EL (cell line): ENCODE measurements at places on chromosomes 16 and 17.
A peak's percentile ranks its signal among the peaks of the same experiment; 100 is the strongest.

- DNase-seq: peak; percentile 83
These were observed 159.2 kb upstream of the RPH3AL start for GRCh38 chr17:511833-512251.

DNA sequence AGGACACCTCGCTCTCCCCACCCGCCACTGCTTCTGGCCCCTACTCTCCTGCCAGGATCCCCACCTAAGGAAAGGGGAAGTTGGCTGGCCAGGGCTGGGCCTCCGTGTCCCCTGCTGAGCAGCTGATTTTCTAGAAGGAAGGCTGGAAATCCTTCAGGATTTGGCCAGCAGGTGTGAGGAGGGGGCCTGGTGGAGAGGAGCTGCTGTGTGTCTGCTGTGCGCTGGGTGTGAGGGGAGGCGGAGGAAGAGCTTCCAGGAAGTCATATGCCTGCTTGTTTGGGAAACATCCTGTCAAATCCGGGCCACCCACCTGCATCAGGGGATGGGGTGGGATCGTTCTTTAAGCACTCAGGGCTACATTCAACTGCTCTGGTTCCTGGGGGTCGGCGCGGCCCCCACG lies 28.6 kb downstream of the TPSG1 start:
- DNase-seq: no peak

- DNase-seq: no peak
These were observed 22.1 kb downstream of the CDC42EP4 start for GRCh38 chr17:73289549-73290254.

- DNase-seq: no peak
These were observed 36.4 kb downstream of the KLHDC4 start for GRCh38 chr16:87729266-87729954.

DNA sequence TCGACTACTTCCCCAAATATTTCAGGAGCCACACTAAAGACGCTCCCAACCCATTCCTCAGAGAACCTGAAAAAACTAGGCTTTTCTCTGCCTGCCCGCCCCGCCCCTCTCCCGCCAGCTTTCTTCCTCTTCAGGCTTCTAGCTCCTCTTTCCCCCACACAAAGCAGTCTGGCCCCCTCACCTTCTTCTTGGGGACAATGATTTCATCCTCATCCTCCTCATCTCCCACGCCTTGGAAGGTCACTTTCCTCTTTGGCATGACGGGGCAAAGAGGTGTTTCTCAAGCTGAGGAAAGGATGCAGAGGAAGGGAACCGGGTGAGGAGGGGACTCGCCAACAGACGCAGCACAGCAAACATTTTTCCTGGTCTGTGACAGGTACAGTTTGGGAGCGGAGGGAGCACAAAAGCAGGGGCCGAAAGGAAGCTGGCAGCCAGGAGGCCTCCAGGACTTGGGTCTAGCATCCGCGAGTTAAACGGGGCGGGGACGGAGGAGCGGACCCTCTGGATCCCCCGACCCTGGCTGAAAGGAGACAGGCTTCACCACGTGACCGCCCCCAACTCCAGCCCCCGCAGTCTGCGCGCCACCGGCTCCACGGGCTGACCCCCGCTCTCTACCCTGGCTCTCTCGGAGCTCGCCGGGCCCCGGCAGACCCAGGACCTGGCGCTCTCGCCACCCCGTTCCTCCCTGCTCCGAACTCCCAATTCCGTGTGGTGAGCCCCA lies 525 bp downstream of the CD2BP2 start:
- no peak for DNase-seq

DNA sequence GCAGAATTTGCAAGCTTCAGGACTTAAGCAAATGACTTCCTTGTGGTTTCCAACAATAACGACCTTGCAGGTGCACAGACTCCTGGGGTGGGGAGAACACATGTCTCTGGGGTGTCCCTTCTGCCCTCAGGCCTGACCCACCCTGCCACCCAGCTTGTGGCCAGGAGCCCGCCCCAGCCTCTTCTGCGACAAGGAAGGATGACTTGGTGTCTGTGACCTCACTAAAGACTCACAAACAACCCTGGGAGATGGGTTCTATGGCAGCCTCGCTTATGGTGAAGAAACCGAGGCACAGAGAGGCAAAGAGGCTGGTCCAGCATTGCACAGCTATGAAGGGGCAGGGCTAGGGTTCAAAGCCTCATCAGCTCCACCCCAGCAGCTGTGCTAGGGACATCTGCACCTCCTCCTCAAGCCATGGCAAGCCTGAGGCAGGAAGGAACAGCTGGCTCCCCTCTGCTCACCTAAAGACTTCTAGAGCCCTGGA lies 2.6 kb downstream of the ATP2A3 start:
- no peak for DNase-seq

GRCh38 chr16:66468321-66468965 lies 41.3 kb downstream of the BEAN1 start:
- DNase-seq: no peak

DNA sequence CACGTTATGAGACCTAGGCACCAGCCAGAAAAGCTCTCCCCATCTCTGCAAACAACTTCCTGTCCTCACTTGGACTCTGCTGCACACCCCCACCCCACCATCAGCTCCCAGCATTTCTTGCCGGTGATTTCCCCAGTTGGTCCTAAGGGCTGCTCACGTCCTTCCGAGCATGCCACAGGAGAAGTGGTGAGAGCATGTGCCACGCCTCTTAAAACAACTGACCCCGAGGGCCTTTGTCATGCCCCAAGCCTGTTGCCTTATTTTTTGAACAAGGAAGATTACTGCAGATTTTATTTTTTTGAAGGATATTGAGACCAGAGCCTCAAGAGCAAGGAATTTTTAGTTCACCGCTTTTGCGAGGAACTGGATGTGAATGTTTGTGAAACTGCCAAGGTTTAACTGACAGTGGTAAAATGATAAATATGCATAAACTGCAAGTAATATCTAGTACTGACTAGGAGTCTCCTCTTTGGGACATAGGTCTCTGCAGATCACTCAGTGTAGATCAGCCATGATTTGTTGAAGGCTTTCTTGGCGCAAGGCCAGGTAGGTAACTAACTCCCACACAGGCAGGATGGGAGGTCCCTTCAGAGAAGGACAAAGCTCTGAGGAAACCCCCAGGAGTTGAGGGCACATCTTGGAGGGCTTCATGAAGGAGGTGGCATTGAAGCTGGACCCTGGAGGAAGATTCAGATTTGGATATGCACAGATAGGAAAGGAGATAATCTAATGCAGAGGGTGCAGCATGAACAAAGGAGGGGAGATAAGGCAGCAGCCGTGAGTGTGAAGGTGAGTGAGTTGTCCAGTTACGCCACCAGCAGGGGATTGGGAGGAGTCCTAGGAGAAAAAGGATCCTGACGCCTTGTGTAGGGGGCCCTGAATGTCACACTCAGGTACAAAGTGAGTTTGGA lies 44.7 kb downstream of the TMEM132E start:
- no peak for DNase-seq

DNA sequence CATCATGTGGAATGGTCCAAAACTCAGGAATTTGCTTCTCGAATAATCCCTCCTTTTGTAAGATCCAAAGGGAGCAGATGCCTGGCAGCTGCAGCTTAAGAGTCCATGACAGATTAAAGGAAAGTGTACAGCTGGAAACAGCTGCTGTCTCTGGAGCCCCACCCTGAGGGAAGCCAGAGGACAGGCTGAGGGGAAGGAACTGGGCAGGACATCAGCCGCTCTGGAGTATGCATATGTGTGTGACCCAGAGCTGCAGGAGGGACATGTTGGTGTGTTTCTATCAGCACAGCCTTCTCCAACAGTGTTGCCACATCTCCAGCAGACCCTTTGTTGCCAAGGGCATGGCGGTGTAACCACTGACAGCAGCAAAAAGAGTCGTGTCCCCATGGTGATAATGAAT lies 46.2 kb downstream of the CYB561 start:
- no peak for DNase-seq

- DNase-seq: no peak
These were observed 31.2 kb upstream of the ENPP7 start for GRCh38 chr17:79699386-79700036.

DNA sequence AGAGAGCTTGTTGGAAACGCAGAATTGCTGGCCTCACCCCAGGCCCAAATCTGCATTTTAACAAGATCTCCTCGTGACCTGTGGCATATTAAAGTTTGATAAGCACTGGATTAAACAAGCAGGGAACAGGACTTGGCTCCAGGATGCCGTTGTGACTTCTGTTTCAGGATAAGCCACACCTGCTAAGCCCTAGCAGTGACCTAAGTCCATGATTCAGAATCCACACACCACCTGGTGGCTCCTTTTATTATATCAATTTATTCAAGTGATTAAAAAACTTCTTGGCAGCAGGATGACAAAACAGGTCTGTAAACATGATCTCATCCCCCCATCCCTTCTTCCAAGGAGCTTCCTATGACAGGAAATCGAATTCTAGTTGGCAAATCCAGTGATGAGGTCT lies 9.1 kb downstream of the NAGPA start:
- DNase-seq: no peak

GRCh38 chr16:82059983-82060421 lies 24.9 kb downstream of the HSD17B2 start:
- DNase-seq: no peak

- DNase-seq: no peak
These were observed 302.6 kb downstream of the XYLT1 start for GRCh38 chr16:17168181-17168580.

DNA sequence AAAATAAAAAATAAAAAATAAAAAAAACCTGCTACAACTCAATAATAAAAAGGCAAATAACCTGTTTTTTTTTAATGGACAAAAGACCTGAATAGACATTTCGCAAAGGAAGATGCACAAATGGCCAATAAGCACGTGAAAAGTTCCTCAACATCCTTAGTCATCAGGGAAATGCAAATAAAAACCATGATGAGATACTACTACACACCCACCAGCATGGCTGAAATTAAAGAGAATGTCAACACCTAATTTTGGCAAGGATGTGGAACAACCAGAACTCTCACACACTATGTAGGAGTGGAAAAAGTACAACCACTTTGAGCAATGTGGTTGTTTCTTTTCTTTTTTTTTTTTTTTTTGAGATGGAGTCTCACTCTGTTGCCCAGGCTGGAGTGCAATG lies 24.6 kb downstream of the COG7 start:
- no peak for DNase-seq

DNA sequence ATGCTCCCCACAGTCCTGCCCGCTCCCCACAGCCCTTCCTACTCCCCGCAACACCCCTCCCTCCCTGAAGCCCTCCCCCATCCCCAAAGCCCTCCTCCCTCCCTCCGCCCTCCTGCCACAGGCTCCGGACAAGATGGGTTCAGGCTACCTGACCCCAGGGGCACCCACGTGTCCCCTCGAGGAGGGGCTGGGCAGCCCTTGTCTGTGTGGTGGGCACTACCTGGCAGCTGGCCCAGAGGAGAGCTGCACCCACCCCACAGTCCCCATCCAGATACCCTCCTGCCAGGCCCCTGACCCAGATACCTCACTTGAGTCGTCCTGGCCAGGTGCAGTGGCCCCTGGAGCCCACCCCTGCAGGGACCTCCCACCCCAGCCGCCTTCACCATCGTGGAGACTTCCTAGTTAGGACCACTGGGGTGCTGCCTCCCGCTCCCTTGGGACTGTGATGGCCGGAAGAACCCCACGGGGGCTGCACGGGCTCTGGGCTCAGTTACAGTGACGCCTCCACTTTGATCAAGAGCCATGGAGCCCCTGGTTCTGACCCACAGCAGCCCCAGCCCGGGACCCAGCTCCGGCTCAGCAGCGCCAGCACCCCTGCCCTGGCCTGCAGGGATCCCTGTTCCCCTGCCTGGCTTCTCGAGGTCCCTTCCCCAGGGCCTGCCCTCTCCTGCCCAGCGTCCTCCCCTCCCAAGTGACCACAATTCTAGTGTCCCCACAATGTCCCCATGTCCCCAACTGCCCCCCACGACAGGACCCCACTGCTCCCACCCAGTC lies 806 bp downstream of the PERCC1 start:
- no peak for DNase-seq
